ENCODE measurements at places on chromosomes 16 and 17. TPM values are rescaled to one million over a fixed set of nuclear protein-coding genes. Genes with fewer than 3 reads are reported as not detected.

GRCh38 chr16:79863128-79864031 is 262.8 kb upstream of the MAF start:
- DNase-seq = no peak

DNA sequence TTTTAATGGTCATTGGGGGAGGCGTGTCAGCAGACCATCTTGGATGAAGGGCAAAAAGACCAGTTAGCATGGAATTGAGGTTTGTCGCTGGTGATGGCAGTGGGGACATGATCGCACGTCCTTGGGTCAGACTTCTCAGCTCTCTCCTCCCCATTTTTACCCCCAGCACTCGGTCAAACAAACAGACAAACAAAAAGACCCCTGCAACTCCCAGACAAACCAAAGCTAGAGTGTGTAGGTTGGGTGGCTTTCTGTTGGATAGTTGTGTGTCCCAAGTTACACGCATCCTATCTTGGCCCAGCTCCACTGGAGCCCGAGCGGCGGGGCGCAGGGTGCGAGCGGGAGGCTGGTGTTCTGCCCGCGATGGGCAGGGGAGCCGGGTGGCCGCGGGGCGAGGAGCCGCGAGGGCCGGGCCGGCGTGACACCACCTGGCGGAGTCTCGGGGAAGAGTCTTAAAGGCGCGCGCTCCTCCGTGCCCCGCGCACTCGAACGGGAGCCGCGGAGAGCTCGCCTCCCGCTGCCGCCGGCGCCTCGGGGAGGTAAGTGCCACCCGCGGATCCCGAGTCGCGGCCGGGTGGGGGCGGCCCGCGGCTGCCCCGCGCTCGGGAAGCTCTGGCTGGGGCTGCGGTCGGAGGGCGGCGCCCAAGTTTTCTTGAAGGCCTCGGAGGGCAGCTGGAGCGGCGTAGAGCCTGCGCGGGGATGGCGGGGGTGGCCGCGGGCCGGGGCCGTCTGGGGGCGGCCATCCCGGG is 18.5 kb upstream of the NTN1 start:
- no peak for DNase-seq

- DNase-seq = peak; percentile 68
These were observed 80.1 kb downstream of the DNAH17 start for GRCh38 chr17:78497115-78497540.

DNA sequence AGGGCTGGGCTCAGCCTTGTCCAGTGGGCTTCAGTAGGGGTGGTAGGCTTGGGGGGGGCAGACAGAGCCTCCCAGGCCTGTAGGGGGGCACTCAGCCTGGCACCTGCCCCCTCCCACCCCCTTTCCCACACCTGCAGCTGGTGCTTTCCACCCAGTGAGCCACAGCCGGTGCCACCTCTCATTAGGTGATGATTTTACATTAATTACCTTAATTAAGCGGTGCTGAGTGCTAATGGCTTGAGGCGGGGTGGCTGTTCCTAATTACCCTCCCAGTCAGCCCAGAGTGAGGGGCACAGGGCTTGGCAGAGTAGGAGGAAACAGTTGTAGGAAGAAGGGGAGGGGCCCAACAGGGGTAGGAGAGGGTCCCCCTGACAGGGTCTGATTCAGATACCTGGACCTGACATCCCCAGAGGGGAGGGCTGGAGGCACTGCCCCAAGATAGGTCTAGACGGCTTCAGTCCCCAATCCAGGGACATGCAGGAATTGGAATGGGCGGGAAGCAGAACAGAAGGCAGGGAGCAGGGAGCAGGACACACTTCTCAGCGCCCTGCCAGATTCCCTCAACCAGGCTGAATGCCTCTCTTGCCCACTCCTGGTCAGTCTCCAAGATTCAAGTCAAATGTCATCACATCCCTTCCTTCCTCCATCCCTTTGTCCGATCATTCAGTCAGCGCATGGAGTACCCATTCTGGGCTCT is 26.5 kb upstream of the PHF12 start:
- DNase-seq = no peak

- no peak for DNase-seq
These were observed 56.5 kb downstream of the CYTH1 start for GRCh38 chr17:78725448-78726021.

- no peak for DNase-seq
These were observed 19.0 kb upstream of the CPHXL start for GRCh38 chr16:75745242-75745641.

GRCh38 chr17:63151941-63152523 is 186.0 kb downstream of the TANC2 start:
- DNase-seq = no peak

GRCh38 chr16:66476328-66477027 is 49.4 kb downstream of the BEAN1 start:
- DNase-seq = no peak

DNA sequence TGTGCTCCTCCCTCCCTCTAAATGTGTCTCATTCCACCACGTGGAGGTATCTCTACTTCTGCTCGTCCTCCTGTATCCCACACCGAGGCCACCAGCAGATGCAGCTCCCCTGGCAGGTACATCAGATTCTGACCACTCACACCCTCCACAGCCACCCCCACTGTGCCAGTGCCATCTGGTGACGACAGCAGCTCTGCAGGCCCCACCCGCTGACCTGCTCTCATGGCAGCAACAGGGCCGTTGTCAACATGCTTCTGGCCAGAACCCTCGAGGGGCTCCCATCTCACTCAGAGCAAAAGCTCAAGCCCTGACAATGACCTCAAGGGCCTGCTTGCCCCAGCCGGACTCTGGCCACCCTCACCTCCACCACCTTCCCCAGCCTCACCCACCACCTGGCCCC is 93.4 kb downstream of the AMFR start:
- no peak for DNase-seq

DNA sequence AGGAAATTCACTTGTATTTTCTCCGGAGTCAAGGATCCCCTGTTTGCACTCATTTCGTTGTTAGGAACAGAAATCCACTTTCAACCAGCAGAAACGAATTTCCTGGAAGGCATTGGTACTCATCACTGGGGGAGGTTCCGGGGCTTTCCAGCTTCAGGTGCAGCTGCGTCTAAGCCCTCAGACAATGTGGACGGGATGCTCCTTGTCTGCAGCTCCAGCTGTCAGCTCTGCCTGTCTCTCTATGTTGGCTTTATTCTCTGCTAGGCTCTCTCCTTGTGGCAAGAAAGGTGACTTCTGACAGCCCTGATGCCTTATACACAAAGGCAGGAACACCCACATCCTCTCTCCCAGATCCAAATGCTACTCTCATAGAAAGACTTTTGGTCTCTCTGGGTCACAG is 183.9 kb upstream of the HSBP1 start:
- DNase-seq = no peak

DNA sequence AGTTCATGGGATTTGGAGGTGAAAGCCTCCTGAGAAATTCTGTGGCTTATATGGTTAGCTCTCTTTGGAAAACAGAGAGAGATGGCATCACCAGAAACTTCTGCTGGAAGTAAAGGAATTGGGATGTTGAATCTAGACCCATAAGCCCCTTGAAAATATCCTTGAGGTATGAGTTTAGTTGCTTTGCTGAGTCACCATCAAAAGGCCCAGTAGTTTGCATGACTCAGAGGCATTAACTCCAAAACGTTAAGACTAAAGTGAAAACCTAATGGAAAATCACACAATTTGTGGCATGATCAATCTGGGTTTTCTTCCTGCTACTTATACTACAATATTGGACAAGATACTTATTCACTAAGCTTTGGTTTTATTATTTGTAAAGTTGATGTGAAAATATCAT is 349.2 kb upstream of the SALL1 start:
- DNase-seq = no peak

- DNase-seq = peak; percentile 60
These were observed 8.5 kb downstream of the CCL18 start for GRCh38 chr17:36072431-36073121.

GRCh38 chr17:28402224-28402630 is 3.8 kb downstream of the SLC46A1 start:
- no peak for DNase-seq

- DNase-seq = no peak
These were observed 263.4 kb downstream of the MRTFB start for GRCh38 chr16:14334366-14335080.

Gene SRCAP
- 89.5 TPM for total RNA-seq

GRCh38 chr17:2911035-2911754 is 115.0 kb downstream of the RAP1GAP2 start:
- DNase-seq = no peak

Gene TMEM100
- 18.2 TPM for total RNA-seq

GRCh38 chr16:30409125-30410060 is 2.0 kb downstream of the ZNF771 start:
- peak; percentile 93 for DNase-seq

- DNase-seq = no peak
These were observed 107.8 kb upstream of the WSCD1 start for GRCh38 chr17:5962371-5962770.

DNA sequence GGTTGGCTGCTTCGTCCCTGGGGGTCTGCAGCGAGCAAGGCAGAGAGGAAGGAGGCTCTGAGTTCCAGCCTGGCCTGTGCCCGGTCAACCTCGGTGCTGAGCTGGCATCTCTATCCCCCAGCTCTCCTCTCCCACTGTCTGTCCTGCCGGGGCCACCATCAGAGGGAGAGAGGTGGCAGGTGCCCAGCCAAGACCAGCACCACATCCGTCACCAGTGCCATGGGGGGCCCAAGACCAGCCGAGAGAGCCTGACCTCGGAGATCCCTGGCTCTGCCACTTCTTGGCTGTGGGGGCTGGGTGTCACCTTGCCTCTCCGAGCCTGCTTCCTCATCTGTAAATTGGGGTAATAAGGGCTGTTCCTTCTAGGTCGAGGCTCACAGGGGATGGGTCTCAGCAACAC is 560 bp upstream of the P2RX1 start:
- DNase-seq = no peak

Gene SMIM5
- total RNA-seq = 15.5 TPM

DNA sequence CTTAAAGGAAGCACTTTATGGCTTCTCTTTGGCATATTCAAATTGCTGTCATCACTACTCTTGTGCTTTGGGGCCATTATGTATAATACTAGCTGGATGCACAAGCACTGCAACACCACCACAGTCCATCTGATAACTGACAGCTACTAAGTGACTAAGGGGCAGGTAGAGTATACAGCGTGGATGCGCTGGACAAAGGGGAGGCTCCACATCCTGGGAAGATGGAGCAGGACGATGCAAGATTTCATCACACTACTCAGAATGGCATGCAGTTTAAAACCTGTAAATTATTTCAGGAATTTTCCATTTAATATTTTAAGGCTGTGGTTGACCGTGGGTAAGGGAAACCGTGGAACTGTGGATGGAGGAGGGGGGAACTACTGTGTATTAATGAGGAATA is 25.0 kb downstream of the MPRIP start:
- DNase-seq = no peak

GRCh38 chr16:67767953-67768352 is 38.4 kb downstream of the RANBP10 start:
- DNase-seq = no peak

Gene GCGR
- 0.20 TPM for total RNA-seq

Gene SOX15
- 3.1 TPM for total RNA-seq
